Right forelimb (tissue), 1 donor: ENCODE measurements at places on chromosomes 6 and 20.

DNA sequence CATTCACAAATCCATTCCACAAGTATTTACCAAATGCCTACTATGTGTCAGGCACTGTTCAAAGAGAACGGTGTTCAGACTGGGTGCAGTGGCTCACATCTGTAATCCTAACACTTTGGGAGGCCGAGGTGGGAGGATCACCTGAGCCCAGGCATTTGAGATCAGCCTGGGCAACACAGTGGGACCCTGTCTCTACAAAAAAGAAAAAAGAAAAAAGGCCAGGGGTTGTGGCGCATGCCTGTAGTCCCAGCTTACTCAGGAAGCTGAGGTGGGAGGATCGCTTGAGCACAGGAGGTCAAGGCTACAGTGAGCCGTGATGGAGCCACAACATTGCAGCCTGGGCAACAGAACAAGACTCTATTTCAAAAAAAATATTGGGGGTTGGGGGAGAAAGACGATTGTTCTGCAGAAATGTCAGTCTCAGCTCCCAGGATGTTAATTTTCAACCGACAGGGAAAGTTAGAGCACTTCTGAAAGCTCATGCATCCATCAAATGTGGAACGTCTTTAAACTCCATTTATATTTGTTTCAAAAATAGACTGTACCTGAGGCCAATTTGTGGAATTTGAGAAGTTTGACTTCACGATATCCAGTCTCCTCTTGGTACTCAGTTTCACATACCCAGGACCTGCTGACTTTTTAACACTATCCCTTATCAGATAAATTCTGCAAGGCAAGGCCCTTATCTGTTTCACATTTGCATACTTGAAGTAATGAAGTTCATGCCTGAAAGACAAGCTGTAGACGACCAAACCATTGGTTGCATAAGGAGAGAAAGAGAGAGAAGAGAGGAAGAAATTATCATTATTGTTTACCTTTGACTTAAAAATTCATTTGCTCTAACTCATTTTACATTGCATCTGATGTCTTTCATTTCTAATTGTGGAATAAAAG lies 14.8 kb upstream of the BTN3A2 start:
- no peak for DNase-seq

DNA sequence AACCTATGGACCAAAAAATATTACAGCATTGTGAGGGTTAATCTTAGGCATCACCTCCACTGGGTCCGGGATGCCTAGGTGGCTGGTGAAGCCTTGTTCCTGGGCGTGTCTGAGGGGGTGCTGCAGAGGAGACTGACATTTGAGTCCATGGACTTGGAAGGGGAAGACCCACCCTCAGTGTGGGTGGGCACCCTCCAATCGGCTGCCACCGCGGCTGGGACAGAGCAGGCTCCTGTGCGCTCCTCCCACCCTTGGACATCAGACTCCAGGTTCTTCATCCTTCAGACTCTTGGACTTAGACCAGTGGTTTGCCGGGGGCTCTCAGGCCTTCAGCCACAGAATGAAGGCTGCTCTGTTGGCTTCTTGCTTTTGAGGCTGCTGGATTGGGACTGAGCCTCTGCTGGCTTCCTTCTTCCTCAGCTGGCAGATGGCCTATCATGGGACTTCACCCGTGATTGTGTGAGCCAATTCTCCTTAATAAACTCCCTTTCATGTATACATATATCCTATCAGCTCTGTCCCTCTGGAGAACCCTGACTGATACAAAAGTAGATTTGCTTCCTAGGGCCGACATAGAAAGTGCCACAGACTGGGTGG lies 113.1 kb downstream of the TTLL2 start:
- no peak for DNase-seq

DNA sequence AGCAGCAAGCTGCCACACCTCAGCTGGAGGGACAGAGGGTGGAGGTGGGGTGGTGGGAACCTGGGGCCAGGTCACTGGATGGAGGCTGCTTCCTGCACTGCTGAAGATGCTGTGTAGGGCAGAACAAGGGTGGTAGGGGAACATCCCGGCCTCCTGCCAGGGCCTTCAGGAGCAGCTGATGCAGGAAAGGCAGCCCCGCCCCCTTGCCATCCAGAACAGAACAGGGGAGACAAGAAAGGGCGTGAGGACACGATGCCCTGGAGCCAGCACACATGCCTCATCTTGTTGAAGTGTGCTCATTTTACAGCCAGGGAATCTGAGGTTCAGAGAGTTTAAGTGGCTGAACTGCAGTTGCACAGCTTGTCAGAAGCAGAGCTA lies 43.1 kb upstream of the PHACTR3 start:
- DNase-seq, result no peak

GRCh38 chr6:79225717-79226599 lies 8.5 kb downstream of the HMGN3 start:
- DNase-seq, result no peak

DNA sequence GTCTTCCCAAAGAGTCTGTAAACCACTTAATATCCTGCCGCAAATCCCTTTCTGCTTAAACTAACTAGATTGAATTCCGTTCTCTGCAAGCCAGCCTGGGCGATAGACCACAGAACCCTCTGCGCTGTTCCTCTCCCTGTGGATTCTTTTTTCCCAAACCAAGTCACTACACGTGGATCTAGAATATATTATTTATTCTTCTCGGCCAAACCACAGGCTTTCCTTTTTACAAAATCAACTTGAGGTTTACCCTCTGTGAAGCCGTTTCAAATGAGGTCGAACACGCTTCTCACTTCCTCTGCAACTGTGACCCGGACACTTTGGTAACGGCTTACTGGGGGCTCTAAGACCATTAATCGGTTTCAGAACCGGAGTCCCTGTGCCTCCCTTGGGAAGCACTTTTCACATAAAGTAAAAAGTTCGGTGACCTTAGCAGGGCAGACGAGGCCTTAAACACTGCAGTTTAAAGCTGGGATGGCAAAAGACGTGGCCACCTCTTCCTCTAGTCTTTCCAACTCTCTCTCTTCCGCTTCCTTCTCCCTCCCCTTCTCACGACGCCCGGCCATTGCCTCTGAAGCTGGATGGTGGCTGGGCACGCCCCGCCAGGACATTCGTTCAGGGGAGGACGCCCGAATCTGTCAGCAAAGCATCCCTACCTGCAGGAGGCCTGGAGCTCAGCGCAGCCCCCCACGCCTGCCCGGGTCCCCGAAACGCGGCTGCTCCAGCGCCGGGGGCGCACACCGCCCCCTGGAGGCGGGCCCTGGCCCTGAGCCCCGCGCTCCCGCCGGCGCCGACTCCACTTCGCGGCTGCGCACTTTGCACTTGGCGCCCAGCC lies 55.0 kb upstream of the FOXC1 start:
- DNase-seq, result peak; percentile 93

DNA sequence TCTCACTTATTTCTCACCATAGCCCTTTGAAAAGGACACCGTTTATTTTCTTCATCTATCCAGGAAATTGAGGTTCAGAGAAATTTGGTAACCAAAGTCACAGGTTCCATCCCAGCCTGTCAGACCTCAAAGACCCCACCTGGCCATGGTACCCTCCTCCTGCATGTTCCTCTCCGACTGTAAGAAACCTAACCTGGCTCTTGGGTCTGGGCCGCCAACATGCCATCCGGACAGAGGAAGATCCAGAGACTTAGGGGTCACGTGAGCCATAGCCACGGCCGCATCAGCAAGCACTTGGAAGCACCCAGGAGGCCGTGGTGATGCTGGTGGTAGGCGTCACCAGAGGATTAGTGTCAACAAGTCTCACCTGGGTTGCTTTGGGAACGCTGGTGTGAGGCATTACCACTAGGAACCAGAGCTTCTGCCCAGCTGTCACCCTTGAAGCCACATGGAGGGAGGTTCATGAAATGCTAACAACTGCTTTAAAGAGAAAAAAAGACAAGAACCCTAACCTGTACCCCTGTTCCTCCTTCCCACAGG lies 177.1 kb downstream of the EYA2 start:
- no peak for DNase-seq

GRCh38 chr6:106745197-106745770 lies 115.9 kb downstream of the QRSL1 start:
- DNase-seq, result no peak

- no peak for DNase-seq
Measured at GRCh38 chr6:163460307-163460782, 45.8 kb downstream of the QKI start.

DNA sequence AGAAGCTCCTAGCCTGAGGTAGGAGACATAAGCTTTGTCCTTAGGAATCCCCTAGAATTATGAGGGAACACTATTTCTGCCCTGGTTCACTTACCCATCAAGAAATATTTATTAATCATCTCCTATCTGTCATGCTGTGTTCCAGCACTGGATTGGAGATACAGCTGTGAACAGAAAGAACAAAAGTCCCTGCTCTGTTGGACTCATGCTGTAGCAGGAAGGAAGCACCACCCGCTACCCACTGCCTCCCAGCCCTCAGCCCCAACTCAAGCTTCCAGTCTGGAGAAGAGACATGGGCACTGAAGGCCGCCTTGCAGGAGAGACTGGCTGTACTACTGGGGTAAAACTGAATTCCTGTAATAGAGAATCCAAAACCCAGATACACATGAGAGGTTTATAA lies 78.0 kb downstream of the MDGA1 start:
- no peak for DNase-seq

GRCh38 chr6:142118925-142119324 lies 13.8 kb upstream of the GJE1 start:
- DNase-seq, result no peak

GRCh38 chr6:6320901-6321300 lies 439 bp upstream of the F13A1 start:
- DNase-seq, result no peak

- no peak for DNase-seq
Measured at GRCh38 chr6:1015825-1016224, 296.1 kb upstream of the FOXQ1 start.

GRCh38 chr6:31572041-31572911 lies at the start of gene LTA:
Gene LTA, plus strand, starts transcription at chr6:31572289. Its CDS starts 454 bp downstream, at chr6:31572743.
- DNase-seq, result no peak

- no peak for DNase-seq
Measured at GRCh38 chr6:68633972-68634725, 933 bp upstream of the ADGRB3 start.

DNA sequence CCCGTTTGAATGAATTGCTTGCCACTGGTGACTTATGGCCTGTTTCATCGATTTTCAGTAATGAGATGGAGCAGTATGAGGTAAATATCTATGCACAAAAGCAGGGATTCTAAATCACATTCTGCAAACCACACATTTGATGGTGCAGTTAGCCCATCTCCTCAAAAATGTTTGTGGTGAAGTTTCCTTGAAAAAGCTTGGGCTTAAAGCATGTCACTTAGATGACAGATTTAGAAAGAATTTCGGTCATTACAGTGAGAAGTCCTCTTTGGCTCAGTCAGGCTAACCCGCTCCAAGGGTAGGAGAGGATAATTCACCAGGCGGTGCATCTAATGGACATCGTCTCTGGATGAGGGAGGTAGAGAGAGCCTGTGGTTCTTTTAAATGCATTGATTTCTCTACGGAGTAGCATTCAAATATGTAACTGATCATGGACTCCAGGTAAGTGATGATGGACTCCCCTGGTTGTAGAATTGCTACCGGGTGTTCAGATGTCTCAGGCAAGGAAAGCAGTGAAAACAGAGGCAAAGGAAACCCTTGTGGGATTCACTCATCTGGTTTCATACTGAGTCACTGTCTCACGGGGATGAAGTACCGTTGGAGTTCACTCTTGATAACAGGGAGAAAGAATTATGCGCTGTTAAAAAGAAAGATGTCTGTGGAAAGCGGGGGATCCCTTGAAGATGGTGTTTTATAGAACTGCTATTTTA lies 65.3 kb downstream of the AIG1 start:
- DNase-seq, result no peak

GRCh38 chr6:61809004-61809595 lies 476.9 kb downstream of the KHDRBS2 start:
- DNase-seq, result no peak

GRCh38 chr20:37202267-37202943 lies 23.1 kb upstream of the MROH8 start:
- DNase-seq, result no peak

DNA sequence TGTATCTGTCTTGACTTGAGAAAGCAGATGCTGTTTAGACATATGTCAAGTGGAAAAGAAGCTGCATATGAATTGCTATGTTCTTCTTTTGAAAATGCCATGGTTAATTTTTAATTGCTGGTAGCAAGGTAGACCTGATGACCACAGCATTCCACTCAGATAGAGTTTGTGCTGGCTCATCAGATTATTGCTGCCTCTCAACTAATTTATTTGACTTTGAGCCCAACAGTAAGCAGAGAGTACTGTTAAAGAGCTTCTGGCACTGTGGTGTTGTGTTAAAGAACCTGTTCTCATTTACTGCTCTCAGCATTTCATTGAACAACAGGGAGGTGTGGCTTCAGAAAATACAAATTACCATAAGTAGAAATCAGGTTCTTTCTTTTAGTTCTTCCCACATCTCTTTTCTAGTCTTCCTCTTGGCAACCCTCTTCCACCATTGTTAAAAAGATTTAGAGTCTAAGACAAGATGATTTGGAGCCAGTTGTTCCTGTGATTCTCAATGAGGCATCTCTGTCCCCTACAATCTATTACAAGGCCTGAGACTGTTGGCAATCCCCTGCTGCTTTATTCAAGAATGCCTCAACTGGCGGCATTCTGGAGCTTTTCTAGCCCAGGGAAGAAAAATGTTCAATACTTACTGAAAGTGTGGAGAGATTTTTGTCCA lies 967.6 kb upstream of the GJE1 start:
- DNase-seq, result no peak

DNA sequence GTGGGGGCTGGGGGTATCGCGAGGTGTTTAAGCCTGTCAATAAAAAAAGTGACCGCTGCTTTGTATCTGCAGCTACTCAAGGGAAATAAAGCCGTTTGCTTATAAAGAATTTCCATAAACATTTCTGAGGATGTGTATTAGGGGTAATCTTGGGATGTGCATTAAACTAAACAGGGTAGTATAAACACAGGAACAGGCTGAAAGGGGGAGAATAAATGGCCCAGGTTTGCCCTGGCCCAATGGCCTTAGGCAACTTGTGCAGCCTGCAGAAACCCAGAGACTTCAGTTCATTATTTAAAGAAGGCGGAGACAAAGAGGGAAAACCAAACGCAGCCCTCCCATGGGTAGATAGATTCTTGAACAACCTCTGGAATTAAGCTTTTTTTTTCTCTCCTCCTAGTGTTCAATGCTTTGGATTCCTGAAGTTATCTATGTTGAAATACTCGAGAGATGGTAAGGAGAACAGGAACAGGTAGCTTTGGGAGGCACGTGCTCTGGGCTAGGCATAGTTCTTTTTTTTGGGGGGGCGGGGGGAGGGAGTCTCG lies 35.6 kb upstream of the SALL4 start:
- no peak for DNase-seq
